CD4-positive, alpha-beta T cell treated with Interleukin-17A for 1 hour (primary cell): ENCODE measurements at places on chromosomes 12 and 14.
A peak's percentile ranks its signal among the peaks of the same experiment; 100 is the strongest.

DNA sequence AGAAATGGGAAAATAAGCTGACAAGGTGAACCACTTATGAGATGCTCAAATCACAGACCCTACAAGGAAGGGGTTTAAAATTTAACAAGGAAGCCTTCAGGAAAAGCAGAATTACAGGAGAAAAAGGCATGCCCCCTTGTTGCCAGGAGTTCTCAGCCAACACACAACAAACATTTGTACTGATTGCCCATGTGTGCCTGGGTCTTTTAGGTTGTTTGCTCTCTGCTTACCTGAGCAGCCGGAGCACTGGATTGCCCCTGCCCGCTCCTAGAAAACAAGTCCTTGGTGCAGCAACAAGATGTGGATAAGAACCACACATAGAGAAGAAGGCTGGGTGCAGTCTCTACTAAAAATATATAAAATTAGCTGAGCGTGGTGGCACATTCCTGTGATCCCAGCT, 3.4 kb downstream of the DRAM1 start:
- no peak for DNase-seq

DNA sequence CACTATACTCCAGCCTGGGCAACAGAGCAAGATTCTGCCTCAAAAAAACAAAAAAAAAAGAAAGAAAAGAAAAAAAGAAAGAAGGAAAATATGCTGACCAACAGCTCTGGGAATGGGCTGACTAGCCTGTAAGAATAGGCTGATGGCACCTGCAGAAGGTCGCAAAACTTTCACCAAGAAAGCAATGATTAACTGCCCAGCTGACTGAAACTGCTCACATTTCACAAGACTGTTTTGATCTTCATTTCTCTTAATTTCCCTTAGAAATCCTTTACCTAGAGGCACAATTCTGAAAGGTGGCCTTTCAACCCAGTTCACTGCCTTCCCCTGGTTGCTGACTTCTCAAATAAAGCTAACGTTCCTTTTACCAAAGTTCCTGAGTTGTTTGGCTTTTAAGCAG, 12.4 kb downstream of the BEST3 start:
- DNase-seq: no peak

- DNase-seq: no peak
Measured at GRCh38 chr14:53341324-53341723, 188.2 kb upstream of the DDHD1 start.

- DNase-seq: peak; percentile 88
Measured at GRCh38 chr14:49586673-49587460, 687 bp upstream of the RPS29 start.

GRCh38 chr12:7118881-7119280, 9.8 kb downstream of the RBP5 start:
- DNase-seq: no peak

GRCh38 chr12:48996794-48997718, 2.1 kb downstream of the DDN start:
- peak; percentile 71 for DNase-seq
